Activated naive CD4-positive, alpha-beta T cell (primary cell): ENCODE measurements at places on chromosomes 2 and 18.

- DNase-seq = no peak
Observed at GRCh38 chr2:10880586-10881321, 31.0 kb upstream of the KCNF1 start.

GRCh38 chr2:10447300-10447894 lies 730 bp downstream of the ODC1 start:
- no peak for DNase-seq

DNA sequence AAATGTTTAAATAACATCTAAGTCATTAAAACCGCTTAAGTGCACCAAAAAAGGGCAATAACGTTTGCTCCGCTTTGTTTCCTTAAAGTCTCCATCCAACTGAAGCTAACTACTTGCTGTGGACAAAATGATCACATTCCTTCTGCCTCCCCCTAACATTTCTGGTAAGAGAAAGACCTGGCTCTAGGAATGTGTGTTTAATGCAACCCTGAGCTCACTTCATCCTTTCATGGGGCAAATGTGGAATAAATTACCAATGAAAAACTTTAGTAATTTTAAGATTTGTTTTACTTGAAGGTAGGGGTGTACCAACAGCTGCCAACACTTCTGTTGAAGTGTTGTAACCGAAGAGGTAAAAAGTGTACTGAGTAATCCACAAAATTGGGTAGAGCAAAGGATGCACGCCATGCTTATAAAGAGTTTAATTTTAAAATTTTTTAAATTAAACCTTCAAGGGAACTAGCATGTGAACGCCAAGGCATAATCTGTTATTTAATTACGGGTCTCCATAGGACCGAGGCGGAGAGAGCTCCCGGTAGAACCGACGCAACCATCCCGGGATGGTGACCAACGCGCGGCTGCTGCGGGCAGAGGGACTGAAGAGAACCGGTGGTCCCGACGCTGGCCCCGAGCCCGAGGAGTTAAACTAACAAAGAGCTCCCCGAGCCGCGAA lies 1.1 kb downstream of the HNRNPLL start:
- no peak for DNase-seq

DNA sequence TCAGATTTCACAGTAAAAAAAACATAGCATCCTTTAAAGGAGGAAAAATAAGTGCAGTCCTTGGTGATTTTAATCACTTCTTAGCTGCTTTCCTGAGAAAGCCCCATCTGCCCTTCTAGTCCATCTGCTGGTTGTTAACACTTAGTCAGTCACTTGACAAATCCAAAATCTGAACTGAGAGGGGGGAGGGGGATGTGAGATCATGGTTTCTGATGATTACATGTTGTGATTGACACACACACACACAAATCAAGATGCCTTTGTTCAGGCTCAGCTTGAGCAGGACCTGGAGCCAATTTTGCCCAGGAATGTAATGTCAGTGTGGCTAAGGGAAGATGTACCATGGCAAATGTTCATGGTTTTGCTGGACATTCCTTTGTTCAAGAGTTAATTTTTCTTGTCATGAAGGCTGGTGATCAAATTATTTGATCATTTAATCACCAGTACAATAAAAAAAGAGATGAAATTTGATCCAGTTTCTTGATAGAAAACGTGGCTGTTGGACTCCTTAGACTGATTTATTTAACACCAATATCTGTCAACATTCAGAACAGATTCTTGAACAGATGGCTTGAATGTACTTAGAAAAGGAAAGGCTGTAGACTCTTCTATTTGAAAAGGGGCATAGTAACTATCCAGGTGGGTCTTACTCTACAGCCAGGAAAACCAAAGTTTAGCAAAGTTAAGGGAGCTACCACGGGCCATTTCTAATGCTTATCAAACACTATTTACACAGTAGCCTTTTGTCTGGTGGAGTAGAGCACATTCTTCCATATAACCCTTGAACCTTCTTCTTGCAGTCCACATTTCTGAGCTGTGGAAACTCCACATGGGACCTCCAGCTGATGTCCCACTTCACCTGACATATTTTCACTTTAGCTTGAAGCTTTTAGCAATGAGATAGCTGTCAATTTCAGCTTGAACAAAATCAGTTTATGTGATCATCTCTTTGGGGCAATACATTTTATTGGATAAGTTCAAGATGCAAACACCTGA lies 408.7 kb downstream of the PIK3C3 start:
- no peak for DNase-seq

DNA sequence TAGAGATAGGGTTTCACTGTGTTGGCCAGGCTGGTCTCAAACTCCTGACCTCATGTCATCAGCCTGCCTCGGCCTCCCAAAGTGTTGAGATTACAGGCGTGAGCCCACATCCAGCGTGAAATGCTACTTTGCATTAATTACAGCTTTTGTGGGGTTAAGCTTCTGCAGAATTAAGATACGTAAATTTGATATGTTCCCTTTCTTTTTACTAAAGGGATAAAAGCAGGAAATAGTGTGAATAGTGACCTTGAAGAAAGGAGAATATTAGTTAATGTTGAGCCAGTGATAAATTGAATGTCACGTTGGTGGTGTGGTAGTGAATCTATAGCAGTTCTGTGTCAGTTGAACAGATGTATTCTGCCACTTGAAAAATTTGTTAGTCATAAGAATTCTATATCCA lies 16.9 kb downstream of the SMCHD1 start:
- no peak for DNase-seq

- no peak for DNase-seq
Observed at GRCh38 chr18:54405290-54405689, 47.6 kb downstream of the C18orf54 start.
